Epithelial cell of alveolus of lung (primary cell): ENCODE measurements at places on chromosomes 2 and 18. TPM values are rescaled to one million over a fixed set of nuclear protein-coding genes. Genes with fewer than 3 reads are reported as not detected.

Gene ZSCAN30
- total RNA-seq, result 15.1 and 21.6 TPM in 2 replicates

Gene SP5
- total RNA-seq, result not detected in 2 replicates

Gene PLCL1
- total RNA-seq, result 0.65 and 0.88 TPM in 2 replicates

Gene MALL
- 1.6 and 6.2 TPM in 2 replicates for total RNA-seq

Gene MZT2B
- 263 and 313 TPM in 2 replicates for total RNA-seq

Gene FBXO36
- 4.3 and 9.1 TPM in 2 replicates for total RNA-seq

Gene NGEF
- total RNA-seq, result 0.08 and 3.0 TPM in 2 replicates

Gene POTEJ
- total RNA-seq, result not detected in 2 replicates

Gene LAMA1
- total RNA-seq, result 2.8 and 16.0 TPM in 2 replicates

Gene IDH1
- total RNA-seq, result 82.6 and 142 TPM in 2 replicates

Gene ZNF892
- 2.2 and 5.7 TPM in 2 replicates for total RNA-seq

Gene PDCD1
- not detected in 2 replicates for total RNA-seq

Gene ST6GAL2
- total RNA-seq, result 0.08 and 1.9 TPM in 2 replicates

Gene RPRM
- total RNA-seq, result not detected in 2 replicates

Gene IL18R1
- 3.1 and 57.0 TPM in 2 replicates for total RNA-seq

Gene DSEL
- 12.2 and 30.4 TPM in 2 replicates for total RNA-seq
